Smooth muscle cell of the umbilical artery (primary cell): ENCODE measurements at places on chromosomes 3 and 15. TPM values are rescaled to one million over a fixed set of nuclear protein-coding genes. Genes with fewer than 3 reads are reported as not detected.

The GOLGA8G gene
- under 0.01 TPM in 1 of 2 replicates, not detected in the other for total RNA-seq

The DNAH12 gene
- 0.37 and 0.59 TPM in 2 replicates for total RNA-seq

The GHSR gene
- not detected in 2 replicates for total RNA-seq

The MYZAP gene
- under 0.01 TPM in 1 of 2 replicates, not detected in the other for total RNA-seq

The CTXN2 gene
- total RNA-seq: not detected in 2 replicates

The ADGRG7 gene
- 0.30 TPM in 1 of 2 replicates, not detected in the other for total RNA-seq

The KLF15 gene
- 0.59 TPM in 1 of 2 replicates, not detected in the other for total RNA-seq

The BFSP2 gene
- total RNA-seq: not detected in 2 replicates

The THRB gene
- total RNA-seq: not detected in 2 replicates

The ISLR2 gene
- 0.60 TPM in 1 of 2 replicates, not detected in the other for total RNA-seq

The UBE3A gene
- 87.3 and 98.6 TPM in 2 replicates for total RNA-seq

The KBTBD13 gene
- total RNA-seq: not detected in 2 replicates

The ADAMTSL3 gene
- under 0.01 and 0.05 TPM in 2 replicates for total RNA-seq
